ENCODE measurements at places on chromosomes 6 and 20.
A peak's percentile ranks its signal among the peaks of the same experiment; 100 is the strongest.

DNA sequence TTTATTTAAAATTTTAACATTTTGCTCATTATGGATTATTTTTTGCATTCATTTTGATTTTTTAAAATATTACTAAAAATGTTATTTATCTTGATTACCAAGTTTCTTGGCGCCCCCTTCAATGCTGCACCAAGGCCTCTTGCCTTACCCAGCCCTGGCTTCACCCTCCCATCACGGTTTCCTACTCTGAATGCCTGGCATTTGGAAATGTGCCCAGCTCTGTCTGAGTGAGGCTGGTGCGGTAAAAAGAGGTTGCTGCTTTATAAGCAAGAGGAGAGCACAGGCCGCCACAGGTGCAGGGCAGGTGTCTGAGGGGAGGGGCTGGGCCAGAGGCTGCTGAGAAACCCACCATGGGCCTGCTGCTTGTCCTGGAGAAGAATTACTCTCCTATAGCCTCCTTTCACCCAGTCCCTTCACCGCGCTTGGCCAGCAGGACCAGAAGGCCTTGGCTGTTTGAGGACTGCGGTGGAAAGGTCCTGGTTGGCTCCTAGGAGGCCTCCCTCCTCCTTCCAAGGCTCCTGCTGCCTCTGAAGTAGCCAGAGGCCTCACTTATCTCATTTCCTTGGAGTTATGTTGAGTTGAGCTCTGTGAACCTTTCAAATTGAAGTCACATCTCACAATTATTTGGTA, 62.6 kb downstream of the BANF2 start:
- DNase-seq = no peak

GRCh38 chr6:129340983-129341382, 369.0 kb downstream of the ARHGAP18 start:
- DNase-seq = no peak

DNA sequence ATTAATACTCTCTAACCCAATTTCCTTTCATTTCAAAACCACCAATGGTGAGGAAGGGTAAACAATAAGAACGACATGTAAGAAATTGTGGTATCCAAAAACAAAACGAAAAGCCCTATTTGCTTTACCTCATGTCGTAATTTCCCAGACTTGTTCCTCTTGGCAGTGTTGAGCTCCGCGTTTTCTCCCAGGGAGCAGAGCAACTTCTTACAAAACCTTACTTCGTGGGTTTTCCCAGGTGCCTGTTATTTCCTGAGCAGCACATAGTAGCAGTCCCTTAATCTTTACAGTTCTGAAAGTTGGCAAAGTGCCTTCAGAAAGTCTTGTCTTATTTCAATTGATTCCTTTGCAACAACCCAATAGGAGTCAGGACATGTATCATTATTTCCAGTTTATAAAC, 207.9 kb upstream of the MARCKS start:
- no peak for DNase-seq

- DNase-seq = no peak
Measured at GRCh38 chr6:136719280-136720044, 72.8 kb downstream of the MAP3K5 start.

DNA sequence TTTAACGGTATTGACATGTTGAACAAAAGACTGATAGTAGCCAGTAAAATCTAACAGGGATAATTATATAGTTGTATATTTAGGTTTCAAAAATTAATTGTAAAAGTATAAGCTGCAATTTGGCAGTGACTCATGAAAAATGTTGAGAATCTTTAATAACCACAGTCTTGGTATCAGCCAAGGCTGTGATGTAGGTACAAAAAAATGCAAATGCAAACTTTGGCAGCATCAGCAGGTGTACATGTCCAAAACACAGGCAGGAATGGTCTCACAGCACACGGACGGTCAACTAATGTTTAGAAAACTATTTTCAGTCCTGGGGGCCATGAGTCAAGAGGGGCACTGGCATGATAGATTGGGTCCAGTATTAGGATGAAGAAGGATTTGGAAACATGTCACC, 58.5 kb upstream of the BEND3 start:
- no peak for DNase-seq

DNA sequence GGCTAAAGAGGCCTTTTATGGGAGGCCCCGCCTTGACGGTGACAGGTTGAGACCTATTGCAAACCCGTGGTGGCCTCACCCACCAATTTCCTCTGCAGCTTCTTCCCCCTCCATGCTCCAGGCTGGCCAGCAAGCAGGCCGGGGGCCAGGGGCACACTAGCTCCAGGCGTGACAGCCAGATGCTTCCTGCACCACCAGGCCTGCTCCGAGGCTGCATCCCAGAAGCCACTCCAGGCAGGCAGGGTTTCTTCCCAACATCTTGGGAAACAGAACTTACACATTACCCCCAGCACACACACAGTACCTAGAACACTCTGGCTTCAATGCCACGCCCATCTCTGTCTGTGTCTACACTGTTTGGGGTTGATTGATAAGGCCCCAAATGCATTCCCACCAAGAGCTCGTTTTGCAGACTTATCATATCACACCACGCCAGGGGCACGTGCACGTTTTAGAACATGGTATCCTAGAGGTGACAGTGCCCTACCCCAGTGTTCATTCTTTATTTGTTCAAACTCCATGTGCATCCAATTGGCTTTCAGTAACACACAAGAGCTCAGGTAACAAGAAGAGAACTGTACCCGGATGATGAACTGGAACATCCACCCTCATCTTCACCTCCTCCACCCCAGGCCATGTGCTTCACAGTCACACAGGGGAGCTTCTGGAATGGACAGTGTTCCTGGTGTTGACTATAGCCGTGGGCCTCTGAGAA, 221.4 kb upstream of the RREB1 start:
- DNase-seq = no peak

- DNase-seq = peak; percentile 87
Measured at GRCh38 chr6:31680226-31681134, at the start of gene LY6G5C. Gene LY6G5C (minus strand): TSS chr6:31681067. CDS start chr6:31680373, 694 bp downstream.

- no peak for DNase-seq
Measured at GRCh38 chr20:36305602-36306551, at the start of gene DLGAP4. Gene DLGAP4 (plus strand): TSS chr20:36306339. CDS start chr20:36431718, 125,379 bp downstream.

DNA sequence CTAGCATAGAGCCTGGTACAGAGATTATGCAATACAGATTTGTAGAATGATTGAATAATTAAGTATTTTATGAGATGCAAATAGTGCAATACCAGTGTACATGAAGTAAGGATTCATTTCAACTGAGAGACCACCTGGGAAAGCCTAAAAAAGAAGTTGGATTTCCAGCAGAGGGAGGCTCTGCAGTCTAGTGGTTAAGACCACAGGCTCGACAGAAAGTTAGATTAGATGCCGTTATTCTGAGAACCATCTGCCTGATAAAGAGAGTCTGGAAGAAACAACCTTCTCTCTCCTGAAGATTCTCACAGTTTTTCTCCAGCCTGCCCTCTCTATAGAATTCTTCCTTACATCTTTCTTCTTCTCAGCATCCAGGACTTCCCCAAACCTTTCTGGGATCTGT, 13.6 kb upstream of the TNFRSF21 start:
- no peak for DNase-seq

DNA sequence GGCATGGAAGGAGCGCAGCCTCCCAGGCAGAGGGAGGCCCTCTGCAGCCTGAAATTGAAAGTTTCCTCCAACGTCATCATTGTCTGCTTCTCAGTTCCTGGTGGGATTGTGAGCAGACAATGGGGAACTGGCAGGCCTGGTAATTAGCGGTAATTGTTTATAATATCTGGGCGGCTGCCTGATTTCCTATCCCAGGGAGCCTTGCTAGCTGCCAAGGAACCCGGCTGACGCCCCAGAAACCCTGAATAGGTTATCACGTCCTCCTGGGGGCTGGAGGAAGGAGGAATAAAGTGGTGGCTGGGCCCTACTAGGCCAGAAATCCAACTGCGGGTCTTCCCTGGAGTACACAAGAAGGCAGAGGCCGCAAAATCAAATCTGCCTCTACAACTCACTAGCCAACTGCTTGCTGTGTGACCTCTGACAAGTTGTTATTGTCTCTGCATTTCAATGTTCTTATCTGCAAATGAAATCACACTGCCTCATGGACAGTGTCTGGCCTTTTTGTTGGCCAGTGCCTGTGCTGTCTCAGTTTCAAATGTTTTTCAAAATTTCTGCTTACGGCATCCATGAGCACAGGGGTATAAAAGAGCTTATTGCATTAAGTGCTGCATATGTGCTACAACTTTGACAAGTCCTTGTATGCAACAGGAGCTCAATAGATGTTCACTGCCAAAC, 16.9 kb downstream of the KCNK15 start:
- no peak for DNase-seq

DNA sequence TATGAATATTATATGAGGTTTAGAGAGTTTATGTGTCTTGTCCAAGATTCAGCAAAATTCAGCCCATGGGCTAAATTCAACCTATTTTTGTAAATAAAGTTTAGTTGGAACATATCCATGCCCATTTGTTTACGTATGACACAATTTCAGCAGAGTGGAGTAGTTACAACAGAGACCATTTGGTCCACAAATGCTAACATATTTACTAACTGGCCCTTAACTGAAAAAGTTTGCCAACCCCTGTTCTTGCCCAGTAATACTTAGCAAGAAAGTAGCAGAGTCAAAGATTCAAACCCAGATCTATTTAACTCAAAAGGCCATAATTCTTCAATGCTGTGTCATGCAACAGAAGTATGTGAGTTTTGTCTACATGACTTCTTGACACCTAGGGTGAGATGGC, 561.0 kb downstream of the PTPRT start:
- no peak for DNase-seq

GRCh38 chr6:84867521-84867920, 103.1 kb upstream of the TBX18 start:
- no peak for DNase-seq

DNA sequence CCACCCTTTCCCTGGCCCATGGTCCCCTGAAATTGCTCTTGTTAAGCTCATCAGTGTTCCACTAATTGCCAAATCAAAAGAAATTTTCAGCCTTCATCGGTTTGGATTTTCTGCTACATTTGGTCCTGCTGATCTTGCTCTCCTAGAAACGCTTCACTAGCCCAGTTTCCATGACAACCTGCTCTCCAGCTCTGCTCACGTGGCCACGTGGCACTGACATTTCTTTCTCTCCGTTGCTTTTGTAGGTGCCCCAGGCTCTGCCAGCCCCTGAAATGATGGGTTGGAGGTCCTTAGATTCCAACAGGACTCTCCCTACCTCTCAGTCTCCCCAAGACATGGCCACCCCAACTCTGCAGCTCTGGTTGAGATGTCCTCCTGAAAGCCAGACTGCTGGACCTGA, 45.8 kb upstream of the NNAT start:
- peak; percentile 10 for DNase-seq

- no peak for DNase-seq
Measured at GRCh38 chr20:50651676-50652075, 39.7 kb downstream of the RIPOR3 start.

DNA sequence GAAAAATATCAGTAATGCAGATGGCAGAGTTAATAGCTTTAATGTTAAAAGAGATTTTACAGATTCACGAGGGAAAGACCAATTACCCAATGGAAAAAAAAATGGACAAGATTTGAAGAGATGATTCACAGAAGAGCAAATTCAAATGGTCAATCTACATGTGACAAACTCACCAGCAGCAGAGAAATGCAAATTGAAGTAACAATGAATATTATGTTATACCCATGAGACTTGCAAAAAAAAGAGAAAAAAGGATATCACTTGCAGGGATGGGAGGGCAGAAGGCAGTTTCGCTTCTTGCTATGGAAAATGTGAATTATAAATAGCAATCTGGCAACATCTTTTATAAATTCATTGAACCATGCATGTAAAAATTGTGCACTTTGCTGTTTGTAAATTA, 55.9 kb downstream of the PROKR2 start:
- no peak for DNase-seq

DNA sequence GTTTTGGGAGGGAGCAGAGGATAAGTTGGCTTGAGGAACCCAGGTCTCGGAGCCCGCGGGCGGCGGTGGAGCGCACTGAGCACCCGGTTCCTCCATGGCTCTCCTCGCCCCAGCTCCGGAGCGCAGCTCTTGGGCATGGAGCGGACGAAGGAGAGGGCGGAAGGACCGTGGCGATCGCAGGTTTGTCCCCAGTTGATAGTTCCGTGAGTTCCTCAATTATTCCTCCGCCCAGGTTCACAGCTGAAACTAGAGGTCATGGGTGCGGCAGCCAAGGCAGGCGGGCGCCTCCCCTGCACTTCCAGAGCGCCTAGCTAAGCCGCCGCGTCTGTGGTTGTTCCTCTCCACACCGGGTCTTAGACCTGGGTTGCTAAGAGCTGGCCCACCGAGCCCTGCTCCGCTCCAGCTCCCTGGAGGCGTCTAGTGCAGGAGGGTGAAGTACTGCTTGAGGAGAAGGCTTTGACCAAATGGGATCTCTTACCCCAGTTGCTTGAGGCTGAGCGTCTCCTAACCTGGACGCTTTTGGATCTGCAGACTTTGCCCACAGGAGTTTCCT, at the start of gene HTR1B:
TSS of gene HTR1B (minus strand) at position 184 of the 553 bp plus-strand sequence. CDS start at position 96, 88 bp downstream.
- no peak for DNase-seq

GRCh38 chr6:125850361-125850760, 59.6 kb downstream of the NCOA7 start:
- no peak for DNase-seq

DNA sequence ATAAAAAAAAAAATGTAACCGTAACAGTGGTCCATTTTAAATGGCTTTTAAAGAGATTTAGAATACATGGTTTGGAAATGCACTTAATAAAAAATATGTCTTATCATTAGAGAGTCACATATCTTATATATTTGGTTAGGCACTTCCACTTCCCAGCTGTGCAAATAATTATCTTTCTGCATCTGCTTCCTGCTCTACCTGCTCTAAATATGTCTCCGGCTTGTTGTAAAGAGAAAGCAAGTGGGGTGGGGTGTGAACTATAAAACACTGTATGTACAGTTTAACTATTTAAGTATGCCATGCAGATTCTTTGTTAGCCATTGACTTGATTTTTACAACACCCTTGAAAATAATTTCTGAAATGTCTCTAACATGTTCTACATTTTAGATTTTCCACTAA, 106.3 kb downstream of the NKAIN2 start:
- DNase-seq = no peak

- no peak for DNase-seq
Measured at GRCh38 chr20:704726-705125, 29.1 kb upstream of the SCRT2 start.

DNA sequence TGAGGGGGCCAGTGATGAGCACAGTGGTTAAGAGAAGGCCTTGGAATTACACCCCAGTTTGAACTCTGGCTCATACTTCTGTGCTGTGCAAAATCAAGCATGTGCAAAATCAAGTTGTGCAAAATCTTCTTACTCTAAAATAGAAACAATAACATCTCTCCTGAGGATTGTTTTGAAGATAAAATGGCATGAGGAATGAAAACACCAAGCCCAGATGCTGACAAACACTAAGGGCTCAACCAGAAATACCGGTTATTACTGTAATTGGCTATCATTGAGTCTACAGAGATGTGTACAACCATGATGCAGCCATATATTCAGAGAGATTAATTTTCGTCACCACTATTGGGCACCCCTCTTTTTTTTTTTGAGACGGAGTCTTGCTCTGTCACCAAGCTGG, 5.9 kb upstream of the BCAS1 start:
- DNase-seq = no peak

GRCh38 chr6:53986165-53986720, 125.0 kb upstream of the MLIP start:
- DNase-seq = peak; percentile 46

GRCh38 chr6:84017709-84018452, 15.7 kb upstream of the MRAP2 start:
- DNase-seq = no peak

- no peak for DNase-seq
Measured at GRCh38 chr6:168901076-168901475, 352.6 kb downstream of the THBS2 start.

GRCh38 chr6:7542874-7543624, 1.6 kb downstream of the DSP start:
- peak; percentile 88 for DNase-seq

Measured in Caco-2 (cell line).